ENCODE measurements at places on chromosomes 16 and 17. TPM values are rescaled to one million over a fixed set of nuclear protein-coding genes. Genes with fewer than 3 reads are reported as not detected.
A peak's percentile ranks its signal among the peaks of the same experiment; 100 is the strongest.

DNA sequence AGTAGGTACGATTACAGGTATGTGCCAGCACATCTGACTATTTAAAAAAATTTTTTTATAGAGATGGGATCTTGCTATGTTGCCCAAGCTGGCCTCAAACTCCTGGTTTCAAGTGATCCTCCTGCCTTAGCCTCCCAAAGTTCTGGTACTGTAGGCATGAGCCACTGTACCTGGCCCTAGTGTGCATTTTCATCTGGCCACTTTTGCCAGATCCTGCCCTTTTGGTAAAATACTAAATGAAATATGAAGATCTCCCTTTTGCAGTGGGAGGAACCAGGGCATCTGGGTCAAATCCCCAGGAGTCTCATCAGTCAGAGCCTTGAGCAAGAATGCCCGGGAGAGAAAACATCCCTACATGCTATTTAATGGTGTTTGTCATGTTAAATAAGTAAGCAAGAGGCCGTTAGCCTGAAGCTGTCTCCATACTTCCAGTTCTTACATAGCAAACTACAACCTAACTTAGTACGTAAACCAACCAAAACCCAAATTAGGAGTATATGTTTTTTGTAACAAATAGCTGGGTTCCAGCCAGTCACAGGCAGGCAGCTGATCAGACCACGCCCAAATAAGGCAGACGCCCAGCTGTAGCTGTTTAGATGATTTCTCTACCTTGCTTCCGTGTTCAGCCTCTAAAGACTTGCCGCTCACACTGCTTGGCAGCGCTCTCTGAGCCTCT, 46.5 kb upstream of the CLEC18A start:
- no peak for DNase-seq

DNA sequence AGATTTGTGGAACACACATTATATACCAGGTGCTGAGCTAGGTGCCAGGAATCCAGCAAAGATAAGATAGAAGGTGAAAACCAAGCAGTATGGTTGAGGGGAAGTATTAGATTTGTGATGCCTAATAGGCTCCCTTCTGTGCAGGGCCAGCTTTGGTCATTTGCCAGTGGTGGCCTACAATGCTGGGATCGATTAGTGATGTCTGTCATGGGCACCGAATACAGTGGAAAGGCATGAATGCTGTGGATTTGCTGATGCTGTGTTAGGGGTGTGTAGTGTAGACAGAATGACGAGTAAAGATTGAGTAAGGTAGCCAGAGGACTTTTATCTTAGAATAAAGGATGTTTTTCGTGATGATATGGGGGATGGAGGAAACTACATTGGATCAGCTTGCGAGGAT, 48.9 kb downstream of the SNX29 start:
- DNase-seq: no peak

DNA sequence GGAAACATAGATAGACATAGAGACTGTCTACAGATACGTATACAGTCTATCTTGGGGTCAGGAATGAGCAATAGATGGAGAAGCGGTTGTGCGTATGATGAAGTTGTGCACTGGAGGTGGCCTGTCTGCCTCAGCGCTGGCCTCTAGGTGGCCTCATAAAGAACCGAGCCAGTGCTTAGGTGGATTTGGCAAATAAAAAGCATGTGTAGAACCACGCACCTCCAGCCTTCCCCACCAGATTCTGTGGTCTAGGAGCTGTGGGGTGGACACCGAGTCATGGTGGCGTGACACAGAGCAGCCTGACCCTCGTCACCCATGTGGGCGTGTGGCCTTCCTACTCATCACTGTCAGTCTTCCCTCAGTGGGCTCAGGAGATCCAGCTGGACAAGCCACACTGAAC, 34.0 kb downstream of the PGS1 start:
- no peak for DNase-seq

DNA sequence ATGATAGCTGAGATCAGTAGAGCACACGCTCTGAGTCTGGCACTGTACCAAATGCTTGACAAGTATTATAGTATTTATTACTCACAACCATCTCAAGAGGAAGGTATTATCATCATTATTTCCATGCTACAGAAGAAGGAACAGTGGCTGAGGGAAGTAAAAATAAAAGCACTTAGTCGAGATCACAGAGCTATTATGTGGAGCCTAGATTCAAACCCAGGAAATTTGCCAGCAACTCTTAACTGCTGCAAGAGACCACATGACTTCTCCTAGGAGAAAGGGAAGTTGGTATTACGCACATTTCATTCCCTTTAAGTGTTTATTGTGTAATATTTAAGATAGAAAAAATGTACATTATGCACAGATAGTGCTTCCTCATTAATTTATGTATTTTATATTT, 1.0 kb upstream of the RHOT1 start:
- DNase-seq: peak; percentile 37

GRCh38 chr17:61337290-61337689, 62.4 kb upstream of the TBX2 start:
- DNase-seq: no peak

GRCh38 chr16:3998793-3999478, 117.3 kb downstream of the ADCY9 start:
- no peak for DNase-seq

The COPS3 gene
- 98.3 TPM for total RNA-seq

The TRIM72 gene
- total RNA-seq: not detected

The ARL5C gene
- total RNA-seq: not detected
